ENCODE measurements at places on chromosomes 6 and 20. TPM values are rescaled to one million over a fixed set of nuclear protein-coding genes. Genes with fewer than 3 reads are reported as not detected.
A peak's percentile ranks its signal among the peaks of the same experiment; 100 is the strongest.

- no peak for DNase-seq
Measured at GRCh38 chr6:137702791-137703424, 164.2 kb upstream of the TNFAIP3 start.

Gene TFAP2D
- 0.14 TPM for total RNA-seq

- peak; percentile 45 for DNase-seq
Measured at GRCh38 chr6:36677753-36678487, 594 bp upstream of the CDKN1A start.

DNA sequence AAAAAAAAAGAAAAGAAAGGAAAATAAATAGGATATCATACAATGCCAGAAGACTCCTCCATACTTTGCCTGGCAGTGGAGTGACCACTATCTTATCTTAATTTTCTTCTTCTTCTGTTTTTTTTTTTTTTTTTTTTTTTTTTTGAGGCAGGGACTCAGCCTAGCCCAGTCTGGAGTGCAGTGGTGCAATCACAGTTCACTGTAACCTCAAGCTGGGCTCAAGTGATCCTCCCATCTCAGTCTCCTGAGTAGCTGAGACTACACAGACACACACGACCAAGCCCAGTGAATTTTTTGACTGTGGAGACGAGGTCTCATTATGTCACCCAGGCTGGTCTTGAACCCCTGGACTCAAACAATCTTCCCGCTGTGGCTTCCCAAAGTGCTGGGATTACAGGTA lies 17.1 kb upstream of the MMP9 start:
- no peak for DNase-seq
